Choroid plexus epithelial cell (primary cell): ENCODE measurements at places on chromosomes 16 and 17.
A peak's percentile ranks its signal among the peaks of the same experiment; 100 is the strongest.

- peak; percentile 69 for DNase-seq
Observed at GRCh38 chr17:31248986-31249834, 47.8 kb downstream of the OMG start.

DNA sequence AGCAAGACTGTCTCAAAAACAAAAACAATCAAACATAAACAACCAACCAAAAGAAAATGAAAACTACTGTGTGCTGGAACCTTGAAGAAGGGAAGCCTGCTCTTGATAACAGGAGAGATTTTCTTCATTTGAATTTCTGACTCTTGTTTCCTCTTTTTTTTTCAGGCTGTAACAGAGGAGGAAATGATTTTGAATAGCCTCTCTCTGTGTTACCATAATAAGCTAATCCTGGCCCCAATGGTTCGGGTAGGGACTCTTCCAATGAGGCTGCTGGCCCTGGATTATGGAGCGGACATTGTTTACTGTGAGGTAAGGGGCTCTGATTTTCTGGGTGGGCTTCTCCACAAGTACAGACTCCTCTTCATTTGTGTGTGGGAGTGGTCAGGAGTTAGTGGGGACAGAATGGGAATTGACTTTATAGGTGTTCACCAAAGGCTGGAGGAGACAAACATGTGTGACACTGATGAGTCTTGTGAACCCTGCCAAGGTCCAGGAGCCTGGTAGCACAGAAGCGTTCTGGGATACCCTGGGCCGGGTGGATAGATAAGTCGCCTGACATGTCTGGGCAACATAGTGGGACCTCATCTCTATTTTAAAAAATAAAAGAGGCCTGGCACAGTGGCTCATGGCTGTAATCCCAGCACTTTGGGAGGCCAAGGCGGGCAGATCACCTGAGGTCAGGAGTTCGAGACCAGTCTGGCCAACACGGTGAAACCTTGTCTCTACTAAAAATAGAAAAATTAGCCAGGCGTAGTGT lies 14.9 kb downstream of the DUS2 start:
- no peak for DNase-seq

DNA sequence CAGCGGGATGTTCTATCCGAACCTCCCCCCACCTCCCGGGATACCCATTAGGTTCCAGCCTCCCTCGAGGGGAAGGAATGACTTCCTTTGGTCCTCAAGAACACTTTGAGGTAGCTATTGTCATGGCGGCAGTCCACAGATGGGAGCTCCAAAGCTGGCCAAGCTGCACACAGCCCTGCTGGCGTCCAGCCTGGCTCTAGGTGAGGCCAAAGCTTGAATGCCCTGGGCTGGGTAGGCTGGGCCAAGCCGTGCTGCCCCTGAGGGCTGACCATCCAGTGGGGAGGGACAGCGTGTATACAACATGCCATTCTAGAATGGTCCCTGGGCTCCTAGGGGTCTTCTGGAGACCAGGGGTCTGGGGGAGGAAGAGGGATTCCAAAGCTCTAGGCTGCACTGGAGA lies 43.5 kb downstream of the PEMT start:
- DNase-seq, result no peak

DNA sequence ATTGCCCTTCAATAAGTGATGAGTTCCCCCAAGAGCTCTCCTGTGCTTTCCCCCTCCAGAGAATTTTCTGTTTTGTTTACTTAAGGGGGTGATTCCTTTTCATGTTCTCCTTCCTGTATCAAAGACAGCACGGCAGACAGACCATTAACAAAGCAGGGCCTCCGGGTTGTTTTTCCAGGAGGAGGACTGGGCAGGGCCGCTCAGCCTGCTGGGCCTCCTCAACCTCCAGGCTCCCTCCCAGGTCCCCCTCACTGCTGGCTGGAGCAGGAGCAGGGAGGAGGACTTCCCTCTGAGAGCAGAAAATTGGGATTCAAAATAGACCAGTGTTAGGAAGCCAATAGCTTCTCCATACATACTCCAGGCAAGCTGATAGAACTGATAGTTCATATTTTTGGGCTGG lies 20.4 kb downstream of the SDK2 start:
- DNase-seq, result no peak

DNA sequence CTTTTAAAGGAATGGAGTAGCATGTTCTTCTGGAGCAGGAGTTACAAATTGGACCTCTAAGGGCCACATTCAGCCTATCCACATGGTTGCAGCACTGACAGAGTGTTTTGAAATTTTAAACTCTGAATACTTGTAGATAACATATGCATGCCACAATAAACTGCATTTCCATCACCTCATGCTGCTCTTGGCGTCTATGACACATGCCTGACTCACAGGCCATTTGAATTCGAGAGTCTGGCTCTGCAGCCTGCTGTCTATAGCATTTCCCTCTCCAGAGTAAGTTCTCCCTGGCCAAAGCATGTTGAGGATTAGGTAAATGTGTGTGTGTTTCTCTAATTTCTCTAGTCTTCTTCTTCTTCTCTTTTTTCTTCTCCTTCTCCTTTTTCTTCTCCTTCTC lies 28.7 kb upstream of the MYOCD start:
- DNase-seq, result peak; percentile 98

GRCh38 chr16:1669698-1670097 lies 8.4 kb upstream of the JPT2 start:
- no peak for DNase-seq

- no peak for DNase-seq
Observed at GRCh38 chr17:63285551-63285950, 160.6 kb downstream of the CYB561 start.

DNA sequence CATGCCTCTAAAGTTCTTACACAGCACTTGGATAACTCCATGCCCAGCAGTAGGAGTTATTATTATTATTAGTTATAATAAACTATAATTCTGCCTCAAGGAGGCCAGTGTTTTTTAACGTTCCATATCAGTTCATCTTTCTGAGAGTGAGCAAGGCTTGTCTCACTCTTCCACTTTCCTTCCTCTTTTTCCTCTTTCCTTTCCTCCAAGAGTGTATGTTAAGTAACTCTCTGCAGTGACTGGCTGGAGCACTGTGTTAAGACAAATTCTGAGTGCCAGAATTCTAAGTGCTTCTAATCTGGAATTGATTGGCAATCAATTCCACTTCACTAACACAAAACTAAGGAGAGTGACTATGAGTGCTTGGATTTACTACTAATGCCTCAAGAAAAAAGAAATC lies 16.4 kb downstream of the CLEC19A start:
- no peak for DNase-seq

DNA sequence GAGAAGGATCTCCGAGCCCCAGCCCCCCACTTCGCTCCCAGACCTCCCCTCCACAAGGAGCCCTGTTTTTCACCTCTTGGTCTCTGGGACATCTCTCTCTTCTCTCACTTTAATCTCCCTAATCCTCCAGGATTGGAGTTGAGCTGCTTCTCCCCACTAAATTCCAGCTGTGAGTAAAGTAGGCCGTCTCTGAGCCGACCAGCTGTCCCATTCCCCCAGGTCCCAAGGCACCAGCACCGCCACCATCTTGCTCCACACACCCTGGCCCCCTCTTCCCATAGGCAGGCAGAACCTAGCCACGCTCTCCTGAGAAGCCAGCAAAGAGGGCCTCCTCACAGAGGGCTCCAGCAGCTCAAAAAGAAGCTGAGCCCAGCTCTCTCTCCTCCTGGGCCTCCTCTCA lies 878 bp downstream of the DLG4 start:
- no peak for DNase-seq

GRCh38 chr16:55364811-55365210 lies 40.8 kb downstream of the IRX6 start:
- no peak for DNase-seq

- no peak for DNase-seq
Observed at GRCh38 chr17:61404913-61405685, 5.5 kb downstream of the TBX2 start.

GRCh38 chr17:7611635-7612293 lies 2.9 kb downstream of the FXR2 start:
- DNase-seq, result no peak

- DNase-seq, result no peak
Observed at GRCh38 chr17:16877099-16877498, 94.8 kb downstream of the TNFRSF13B start.

GRCh38 chr16:86514481-86515376 lies 4.4 kb downstream of the FOXF1 start:
- DNase-seq, result peak; percentile 29

DNA sequence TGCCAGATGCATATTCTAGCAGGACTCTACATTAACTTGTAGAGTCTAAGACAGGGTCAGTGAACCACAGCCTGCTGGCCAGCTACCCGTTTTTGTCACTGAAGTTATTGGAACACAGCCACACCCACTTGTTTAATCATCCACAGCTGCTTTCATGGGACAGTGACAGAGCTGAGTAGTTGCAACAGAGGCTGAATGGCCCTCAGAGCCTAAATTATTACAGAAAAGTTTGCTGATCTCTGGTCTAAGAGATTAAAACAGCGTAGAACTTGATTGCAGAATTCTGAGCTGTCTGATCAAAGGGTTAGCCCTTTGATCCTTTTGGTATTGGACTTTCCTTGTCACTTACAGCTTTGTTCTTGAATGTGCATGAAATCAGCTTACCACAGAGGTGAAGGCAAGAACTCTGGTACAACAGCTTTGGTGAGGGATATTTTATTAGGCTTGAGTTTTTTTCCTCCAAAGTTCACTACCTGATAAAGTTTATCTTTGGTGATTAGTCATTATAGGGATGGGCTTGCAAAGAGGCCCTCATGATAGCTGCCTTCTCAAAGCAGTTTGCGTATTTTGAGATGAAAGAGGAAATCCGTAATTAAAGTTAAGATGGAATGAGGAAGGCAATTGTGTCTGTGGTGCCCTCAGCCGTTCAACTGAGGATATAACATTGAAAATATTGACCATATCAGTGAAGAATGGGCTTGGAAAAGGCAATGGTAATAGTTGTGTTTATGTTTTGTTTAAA lies 23.6 kb downstream of the ALDH3A2 start:
- DNase-seq, result peak; percentile 14

DNA sequence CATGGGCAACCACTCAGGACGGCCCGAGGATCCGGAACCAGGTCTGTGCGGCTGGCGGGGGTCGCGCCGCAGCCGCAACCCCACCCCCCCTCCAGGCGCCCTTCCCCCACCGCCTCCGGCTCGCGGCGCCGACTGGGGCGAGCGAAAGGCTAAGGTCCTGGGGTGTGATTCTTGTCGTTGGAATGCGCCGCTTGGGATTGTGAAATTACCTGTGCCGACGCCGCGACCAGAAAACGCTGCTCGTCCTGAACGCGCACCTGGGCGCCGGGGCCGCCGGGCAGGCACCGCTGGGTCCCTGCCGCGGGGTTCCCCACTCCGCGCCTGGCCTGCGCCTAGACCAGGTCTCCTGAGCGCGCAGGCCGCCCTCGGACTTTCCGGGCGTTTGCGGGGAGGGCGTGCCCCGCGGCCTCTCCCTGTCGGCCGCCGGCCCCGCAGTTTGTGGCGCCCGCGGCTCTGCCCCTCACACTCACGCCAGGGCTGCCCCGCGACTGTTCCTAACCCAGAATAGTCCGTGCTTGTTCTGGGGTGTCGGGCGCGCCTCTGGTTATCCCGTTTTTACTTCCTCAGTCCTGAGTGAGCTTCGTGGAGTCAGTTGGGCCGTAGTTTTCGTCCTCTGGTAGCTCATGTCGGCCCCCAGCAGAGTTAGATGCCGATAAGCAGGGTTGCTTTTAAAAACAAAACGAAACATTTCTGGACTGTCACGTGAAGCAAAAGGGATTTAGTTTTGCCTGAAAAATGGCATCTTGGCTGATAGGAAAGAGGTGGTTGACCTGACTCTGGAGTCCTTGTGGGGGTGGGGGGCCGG lies 147.2 kb downstream of the SPECC1 start:
- DNase-seq, result peak; percentile 50

DNA sequence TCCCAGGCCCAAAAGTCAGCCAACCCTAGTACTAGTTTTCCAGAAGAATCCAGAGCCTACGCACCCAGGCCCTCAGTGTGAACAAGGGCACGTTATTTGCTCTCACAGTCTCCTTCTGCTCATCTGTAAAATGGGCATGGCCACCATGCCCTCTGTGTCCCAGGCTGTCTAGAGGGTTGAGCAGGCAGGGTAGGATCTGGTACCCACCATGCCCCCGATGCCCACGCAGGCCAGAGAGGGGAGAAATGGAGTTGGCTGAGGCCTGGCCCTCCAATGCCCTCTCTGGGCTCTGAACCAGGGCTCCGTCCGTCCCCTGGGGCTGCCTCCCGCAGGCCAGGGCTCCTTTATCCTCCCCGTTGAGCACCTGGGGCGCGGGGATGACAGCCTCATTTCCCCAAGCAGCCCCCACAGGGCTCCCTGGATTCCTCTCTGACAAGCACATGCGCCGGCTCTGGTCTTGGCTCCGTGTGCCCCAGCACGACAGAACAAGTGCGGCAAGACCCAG lies 9.1 kb upstream of the BAHCC1 start:
- DNase-seq, result no peak

DNA sequence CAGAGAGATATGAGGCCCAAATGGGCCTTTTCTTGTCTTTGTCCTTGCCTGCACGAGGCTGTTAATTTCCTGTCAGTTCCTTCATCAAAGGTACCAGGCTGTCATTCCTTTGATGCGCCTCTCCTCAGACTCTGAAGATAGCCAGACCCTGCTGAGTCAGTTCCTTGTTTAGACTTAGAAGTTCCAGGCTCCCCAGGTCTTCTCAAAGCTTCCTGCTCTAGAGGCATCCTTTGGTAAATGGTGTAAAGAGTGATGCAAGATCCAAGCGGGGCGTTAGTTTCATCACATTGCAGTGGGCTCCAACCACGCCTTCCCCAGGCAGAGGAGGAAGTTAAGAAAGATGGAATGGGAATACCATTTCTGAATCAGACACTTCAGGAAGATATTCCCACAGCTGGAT lies 4.0 kb upstream of the CDH11 start:
- peak; percentile 85 for DNase-seq

GRCh38 chr17:46942441-46943217 lies 19.7 kb downstream of the GOSR2 start:
- peak; percentile 90 for DNase-seq

- DNase-seq, result no peak
Observed at GRCh38 chr16:49026566-49027181, 255.0 kb downstream of the CBLN1 start.

- no peak for DNase-seq
Observed at GRCh38 chr17:32976131-32976530, 15.5 kb upstream of the SPACA3 start.

DNA sequence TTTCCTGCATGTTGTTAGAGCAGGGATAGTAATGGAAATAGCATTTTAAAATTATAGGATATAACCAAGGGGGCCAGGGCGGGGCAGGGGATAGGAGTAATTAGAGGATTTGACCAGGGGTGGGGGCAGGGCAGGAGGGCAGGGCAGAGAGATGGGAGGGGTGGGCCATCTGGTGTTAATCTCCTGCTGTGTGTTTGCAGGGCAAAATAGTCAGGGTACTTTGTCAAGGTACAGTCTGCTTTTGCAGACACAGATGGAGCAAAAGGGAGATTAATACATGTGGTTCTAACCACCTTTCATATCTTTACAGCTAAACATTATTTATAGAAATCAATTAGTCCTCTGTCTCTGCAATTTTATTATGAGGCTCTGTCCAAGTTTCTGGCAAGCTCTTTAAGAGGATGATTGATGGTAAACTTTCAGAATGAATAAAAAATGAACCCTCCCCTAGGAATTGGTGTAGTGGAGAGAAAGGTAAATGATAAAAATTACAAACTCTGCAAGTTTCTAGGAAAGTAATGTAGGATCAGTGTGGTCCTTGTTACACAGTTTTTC lies 6.6 kb downstream of the ANKFN1 start:
- DNase-seq, result no peak

GRCh38 chr17:39663340-39663687 lies 1.8 kb upstream of the TCAP start:
- DNase-seq, result no peak

GRCh38 chr16:4976611-4977145 lies 18.5 kb downstream of the SEC14L5 start:
- DNase-seq, result no peak

GRCh38 chr17:74037320-74037719 lies 166.2 kb upstream of the RPL38 start:
- DNase-seq, result peak; percentile 11

GRCh38 chr16:82358606-82359221 lies 188.7 kb upstream of the MPHOSPH6 start:
- DNase-seq, result no peak
